Stimulated activated memory B cell treated with anti-CD40 and anti-IgM and Interleukin-4, amounts not matched to agents 10 μg/mL and 1 μg/mL and 100 μg/mL, for 72 hours (primary cell): ENCODE measurements at places on chromosomes 1 and 21.

- ATAC-seq: no peak
These were observed 226.0 kb upstream of the KAZN start for GRCh38 chr1:14372526-14372925.

- no peak for ATAC-seq
These were observed 27.7 kb upstream of the PTGFRN start for GRCh38 chr1:116881879-116882520.

GRCh38 chr1:153770797-153771196, 4.4 kb upstream of the SLC27A3 start:
- no peak for ATAC-seq

DNA sequence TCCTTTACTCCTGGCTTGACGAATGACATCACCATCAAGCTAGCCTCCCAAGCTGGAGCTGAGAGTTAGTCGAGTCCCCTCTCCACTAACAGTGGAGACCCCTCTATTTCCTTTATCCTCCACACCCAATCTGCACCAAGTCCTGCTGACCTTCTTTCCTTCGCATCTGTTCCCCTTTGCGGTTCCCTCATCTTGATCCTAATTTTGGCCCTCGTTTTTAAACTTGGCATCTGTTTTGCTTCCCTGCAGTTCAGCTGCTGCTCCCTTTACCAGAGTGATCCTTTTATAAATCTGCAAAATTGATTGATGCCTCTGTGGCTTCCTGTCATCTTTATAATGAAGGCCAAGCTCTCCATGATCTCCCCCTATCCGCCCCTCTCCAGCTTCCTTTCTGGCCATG, 49.0 kb upstream of the TSPAN2 start:
- no peak for ATAC-seq

GRCh38 chr1:248288391-248288790, 10.6 kb upstream of the OR2T33 start:
- no peak for ATAC-seq

GRCh38 chr1:222665964-222666363, 46.3 kb downstream of the AIDA start:
- no peak for ATAC-seq

- ATAC-seq: no peak
These were observed 46.8 kb downstream of the DESI2 start for GRCh38 chr1:244699741-244700140.

GRCh38 chr1:94660994-94661393, 119.4 kb upstream of the F3 start:
- no peak for ATAC-seq

GRCh38 chr1:17757426-17757825, 2.3 kb downstream of the ACTL8 start:
- ATAC-seq: no peak

- peak; percentile 49 for ATAC-seq
These were observed 9.0 kb downstream of the CFH start for GRCh38 chr1:196660852-196661251.

DNA sequence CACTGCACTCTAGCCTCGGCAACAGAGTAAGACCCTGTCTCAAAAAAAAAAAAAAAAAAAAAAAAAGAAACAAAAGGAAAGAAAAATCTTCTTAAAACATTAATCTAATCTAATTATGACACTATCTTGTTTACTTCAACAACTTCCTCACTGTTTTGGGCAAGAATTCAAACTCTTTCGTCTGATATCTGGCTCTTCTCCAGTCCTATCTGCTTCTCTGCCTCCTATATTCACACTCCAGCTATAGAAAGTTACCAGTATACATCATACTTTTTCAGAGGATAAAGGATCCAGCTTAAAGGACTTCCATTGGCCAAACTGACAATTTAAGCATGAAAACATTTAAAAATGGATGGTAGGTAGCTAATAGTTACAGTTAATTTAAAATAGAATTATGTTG, 47.3 kb downstream of the EIF2B3 start:
- no peak for ATAC-seq

DNA sequence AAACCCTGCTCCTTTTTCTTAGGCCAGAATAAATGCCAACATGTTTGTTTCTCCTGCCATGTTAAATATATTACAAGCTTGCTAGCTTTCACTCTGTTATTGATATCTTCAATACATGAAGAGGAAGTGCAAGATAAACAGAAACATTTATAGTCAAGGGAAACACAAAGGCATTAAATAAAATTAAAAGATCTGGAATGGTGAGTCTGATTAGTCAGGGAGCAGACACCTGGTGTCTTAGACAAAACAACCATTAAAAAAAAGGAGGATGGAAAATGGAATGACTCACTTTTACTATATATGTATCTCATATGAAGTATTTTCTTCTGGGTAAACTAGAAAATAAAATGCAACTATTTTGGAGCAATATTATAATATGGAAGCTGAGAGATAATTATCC, 123.3 kb downstream of the SMYD3 start:
- ATAC-seq: no peak

- no peak for ATAC-seq
These were observed 16.7 kb downstream of the COL6A1 start for GRCh38 chr21:45998276-45998701.

DNA sequence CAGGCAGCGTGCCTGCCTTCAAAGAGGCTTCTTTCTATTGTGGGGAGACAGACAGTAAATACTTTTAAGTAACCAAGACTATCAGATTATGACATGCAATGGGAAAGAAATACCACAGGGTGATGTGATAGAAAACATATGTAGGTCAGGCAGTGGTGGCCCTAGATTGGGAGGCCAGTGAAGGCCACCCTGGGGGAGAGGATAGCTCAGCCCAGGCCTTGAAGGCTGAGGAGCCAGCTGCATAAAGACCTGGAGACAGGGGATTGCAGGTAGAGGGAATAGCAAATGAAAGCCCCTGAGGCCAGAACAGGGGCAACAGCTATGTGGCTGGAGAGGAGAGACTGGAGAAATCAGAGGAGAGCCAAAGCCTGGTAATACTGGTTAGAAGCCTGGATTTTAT, 4.0 kb downstream of the SOX13 start:
- no peak for ATAC-seq

DNA sequence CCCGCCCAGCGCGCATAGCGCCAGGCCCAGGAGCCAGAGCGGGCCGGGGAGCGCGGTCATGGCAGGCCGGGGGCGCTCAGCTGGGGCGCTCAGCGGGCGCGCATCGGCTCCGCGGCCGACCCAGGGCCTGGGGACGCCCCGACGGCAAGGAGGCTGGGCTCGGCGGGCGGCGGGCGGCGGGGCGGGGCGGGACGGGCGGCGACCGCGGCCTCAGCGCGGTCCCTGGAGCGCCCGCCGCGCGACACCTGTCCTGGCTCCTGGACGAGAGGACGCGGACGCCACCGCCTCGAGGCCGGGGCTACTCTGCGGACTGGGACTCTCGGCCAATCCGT, 273 bp downstream of the BMP8B start:
- peak; percentile 31 for ATAC-seq

GRCh38 chr1:61936839-61937238, 194.6 kb downstream of the PATJ start:
- ATAC-seq: no peak

DNA sequence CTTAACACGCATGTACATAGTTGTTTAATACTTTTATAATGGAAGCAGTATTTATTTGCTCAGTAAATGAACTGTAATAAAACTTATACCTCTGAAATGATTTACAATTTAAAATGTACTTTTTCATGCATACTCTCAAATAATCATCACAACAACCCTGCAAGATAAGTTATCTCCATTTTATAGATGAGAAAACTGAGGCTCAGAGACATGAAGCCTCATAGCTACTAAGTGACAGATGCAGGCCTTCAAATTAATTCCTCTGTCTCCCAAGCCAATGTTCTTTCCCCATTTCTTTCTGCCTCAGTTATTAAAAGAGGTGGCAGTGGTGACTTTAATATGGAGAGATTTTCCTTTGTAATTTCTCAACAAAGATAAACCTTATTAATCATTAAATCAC, 19.6 kb upstream of the CLCA1 start:
- ATAC-seq: no peak

- no peak for ATAC-seq
These were observed 300.3 kb downstream of the CAMTA1 start for GRCh38 chr1:7085521-7085920.

GRCh38 chr1:175188936-175189335, 3.6 kb downstream of the KIAA0040 start:
- ATAC-seq: peak; percentile 86

DNA sequence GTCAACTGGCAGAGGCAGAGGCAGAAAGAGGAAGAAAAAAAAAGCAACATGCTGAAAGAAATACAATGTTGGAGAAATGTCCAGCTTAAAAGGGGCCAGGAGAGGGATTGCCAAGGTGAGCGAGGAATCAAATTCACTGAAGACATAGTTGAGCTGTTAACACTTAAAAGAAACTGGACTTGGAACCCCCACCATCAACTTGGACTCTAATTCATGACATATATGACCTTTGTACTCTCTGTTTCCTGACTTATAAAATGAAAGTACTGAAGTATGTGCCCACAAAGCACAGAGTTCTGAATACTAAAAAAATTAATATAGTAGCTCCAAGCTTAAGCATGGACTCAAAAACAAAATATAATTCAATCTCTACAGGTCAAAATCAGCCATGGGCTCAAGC, 16.1 kb downstream of the PRR9 start:
- ATAC-seq: no peak

GRCh38 chr1:27949027-27949426, 10.7 kb upstream of the XKR8 start:
- no peak for ATAC-seq

- no peak for ATAC-seq
These were observed 12.3 kb upstream of the ZSCAN20 start for GRCh38 chr1:33460144-33460543.

GRCh38 chr1:151461694-151462093, 2.4 kb upstream of the POGZ start:
- ATAC-seq: no peak

DNA sequence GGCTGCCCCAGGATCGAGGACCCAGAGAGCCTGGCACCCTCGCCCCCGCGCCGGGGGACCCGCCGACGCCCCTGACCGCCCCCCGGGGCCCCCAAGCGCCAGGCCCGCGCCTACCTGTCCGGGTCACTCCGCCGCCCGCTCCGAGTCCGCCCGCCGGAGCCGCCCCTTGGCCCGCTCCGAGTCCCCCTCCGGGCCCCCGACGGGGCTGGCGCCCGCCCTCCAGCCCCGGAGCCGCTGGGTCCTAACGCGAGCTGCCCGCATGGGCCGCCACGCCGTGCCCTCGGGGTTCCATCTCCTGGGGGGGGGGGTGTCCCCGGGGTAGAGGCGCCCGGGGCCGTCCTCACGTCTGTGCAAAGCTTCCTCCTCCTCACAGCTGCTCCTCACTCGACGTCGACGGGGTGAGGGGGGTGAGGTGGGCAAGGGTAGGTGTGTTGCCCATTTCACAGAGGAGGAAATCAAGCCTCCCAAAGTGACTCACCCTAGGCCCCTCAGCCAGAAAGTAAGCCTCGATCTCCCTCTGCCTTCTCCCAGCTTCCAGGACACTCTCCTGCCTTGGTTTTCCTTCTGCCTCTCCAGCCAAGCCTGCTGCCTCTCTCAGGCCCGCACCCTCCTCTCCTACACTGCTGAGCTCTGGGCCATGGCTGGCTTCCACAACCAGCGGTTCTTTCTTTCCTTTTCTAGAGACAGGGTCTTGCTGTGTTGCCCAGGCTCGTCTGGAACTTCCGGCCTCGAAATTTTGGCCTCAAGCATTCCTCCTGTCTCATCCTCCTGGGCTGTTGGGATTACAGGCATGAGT, at the start of gene MFAP2:
TSS of gene MFAP2 (minus strand) at position 148 of the 796 bp plus-strand sequence. CDS start 2,347 bp downstream, outside the sequence.
- peak; percentile 50 for ATAC-seq

GRCh38 chr1:110582378-110582777, 23.8 kb downstream of the KCNA2 start:
- ATAC-seq: no peak

DNA sequence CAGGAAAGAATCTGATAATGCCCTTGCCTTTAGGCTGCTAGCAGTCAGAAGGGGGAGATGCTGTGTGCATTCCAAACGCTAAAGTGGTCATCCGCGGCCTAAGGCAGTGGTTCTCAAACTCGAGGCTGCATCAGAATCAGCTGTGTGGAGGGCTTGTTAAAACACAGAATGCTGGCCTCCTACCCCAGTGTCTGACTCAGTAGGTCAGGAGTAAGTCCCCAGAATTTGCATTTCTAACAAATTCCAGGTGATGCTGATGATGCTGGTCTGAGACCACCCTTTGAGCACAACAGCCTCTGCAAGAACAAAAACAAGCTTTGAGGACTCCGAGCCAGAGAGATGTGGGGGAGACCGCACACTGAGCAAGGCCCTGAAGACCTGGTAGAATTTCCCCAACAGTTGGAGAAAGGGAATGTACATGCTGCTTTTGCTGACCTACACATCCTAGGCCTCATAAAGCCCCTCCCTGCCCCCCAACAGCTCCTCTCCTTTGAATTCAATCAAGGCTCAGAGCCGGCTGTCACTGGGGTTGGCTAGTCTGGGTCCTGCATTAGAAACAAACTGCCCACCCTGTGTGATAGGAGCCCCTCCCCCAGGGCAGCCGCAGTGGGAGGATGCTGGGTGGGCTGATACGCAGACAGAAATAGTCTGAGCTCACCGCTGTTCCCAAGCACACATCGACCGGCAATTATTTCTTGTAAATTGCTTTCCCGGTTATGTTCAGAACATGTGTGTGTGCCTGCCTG, 27.1 kb downstream of the SHISAL2A start:
- no peak for ATAC-seq

DNA sequence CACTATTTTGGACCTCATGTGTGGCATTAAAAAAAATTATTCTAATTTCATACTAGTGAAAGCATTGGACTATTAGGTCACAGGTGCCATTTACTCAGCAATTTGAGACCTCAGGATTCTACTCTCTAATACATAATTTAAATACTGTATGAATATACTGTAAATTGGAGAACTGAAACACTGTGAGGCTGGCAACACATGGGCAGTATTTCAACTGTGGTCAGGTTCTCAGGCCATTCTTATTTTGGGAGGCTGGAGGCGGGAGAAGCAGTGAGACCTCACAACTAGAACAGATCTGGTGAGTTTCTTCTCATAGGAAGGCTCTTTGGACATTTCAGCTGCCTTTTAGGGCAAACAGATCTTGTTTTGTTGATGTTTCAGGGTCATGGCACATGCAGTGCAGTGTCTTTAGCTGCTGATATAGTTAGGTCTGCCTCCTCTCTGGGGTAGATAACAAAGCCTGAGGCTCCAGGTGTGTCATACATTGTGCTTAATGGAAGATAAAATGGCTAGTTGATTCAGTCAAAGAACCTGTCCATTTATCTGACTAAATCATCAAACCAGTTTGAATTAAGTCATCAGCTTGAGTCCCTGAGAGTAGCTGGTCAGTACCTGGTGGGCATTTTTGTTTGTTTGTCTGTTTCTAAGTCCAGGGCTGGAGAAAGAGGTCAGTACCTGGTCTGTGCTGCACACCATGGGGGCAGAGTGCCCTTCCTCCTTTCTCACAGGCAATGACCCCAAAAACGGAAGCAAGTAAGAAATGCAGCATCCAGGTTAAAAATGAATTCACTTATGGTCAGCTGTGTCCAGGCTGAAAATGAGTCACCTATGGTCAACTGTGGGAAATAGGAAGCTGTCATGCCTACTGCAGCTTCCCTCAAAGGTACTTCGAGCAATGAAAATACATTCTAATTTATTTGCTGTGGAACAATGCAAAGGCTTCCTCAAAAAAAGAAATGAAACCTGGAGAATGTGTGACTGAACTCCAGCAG, 216.2 kb downstream of the SDCCAG8 start:
- ATAC-seq: peak; percentile 82

GRCh38 chr1:153535242-153536011, at the start of gene S100A6:
Gene S100A6, minus strand, starts transcription at chr1:153535991. Its CDS starts 652 bp downstream, at chr1:153535339.
- ATAC-seq: peak; percentile 68
